ENCODE measurements at places on chromosomes 13 and 19. TPM values are rescaled to one million over a fixed set of nuclear protein-coding genes. Genes with fewer than 3 reads are reported as not detected.

The COX6B1 gene
- 1,452 TPM for total RNA-seq

The IQCN gene
- total RNA-seq, result 0.99 TPM

The C13orf42 gene
- not detected for total RNA-seq

The RFPL4AL1 gene
- total RNA-seq, result 0.38 TPM

The KLK2 gene
- total RNA-seq, result not detected

The ZNF578 gene
- not detected for total RNA-seq

The VWA8 gene
- 8.0 TPM for total RNA-seq

The ZNF471 gene
- 0.03 TPM for total RNA-seq

The MYADM gene
- 291 TPM for total RNA-seq

The ZNF681 gene
- total RNA-seq, result not detected

The NRTN gene
- total RNA-seq, result 1.6 TPM

The MEIS3 gene
- total RNA-seq, result 41.8 TPM

The SOX1 gene
- not detected for total RNA-seq

The CYP2S1 gene
- total RNA-seq, result 24.9 TPM

The HTR2A gene
- total RNA-seq, result not detected

The S1PR4 gene
- total RNA-seq, result not detected

The GPR18 gene
- not detected for total RNA-seq

The COG3 gene
- total RNA-seq, result 11.6 TPM

The PGLYRP2 gene
- total RNA-seq, result not detected

The RASIP1 gene
- total RNA-seq, result 0.54 TPM

The PALM3 gene
- total RNA-seq, result 2.4 TPM

The C19orf18 gene
- total RNA-seq, result not detected

The ATP8A2 gene
- not detected for total RNA-seq

The NCR1 gene
- not detected for total RNA-seq

The GJA3 gene
- total RNA-seq, result 0.75 TPM

The CDX2 gene
- total RNA-seq, result 1.2 TPM

The FGF22 gene
- 0.64 TPM for total RNA-seq

The ZNF132 gene
- 0.06 TPM for total RNA-seq

The TMEM238 gene
- 7.0 TPM for total RNA-seq

The SHISA7 gene
- not detected for total RNA-seq

The ATF5 gene
- total RNA-seq, result 46.9 TPM

The LILRB3 gene
- total RNA-seq, result 0.43 TPM

The ZNF441 gene
- total RNA-seq, result not detected

The PSG1 gene
- 0.30 TPM for total RNA-seq

The TEKTIP1 gene
- not detected for total RNA-seq

The LHB gene
- total RNA-seq, result not detected

The FCGBP gene
- total RNA-seq, result 0.63 TPM

The ZNF540 gene
- not detected for total RNA-seq

The C1QTNF9B gene
- not detected for total RNA-seq

The CEACAM4 gene
- total RNA-seq, result not detected

The KLK11 gene
- not detected for total RNA-seq

The ZNF284 gene
- 0.39 TPM for total RNA-seq

The APOC1 gene
- 124 TPM for total RNA-seq
